H1 (cell line): ENCODE measurements at places on chromosomes 12 and 14.
A peak's percentile ranks its signal among the peaks of the same experiment; 100 is the strongest.

- no peak for DNase-seq
Measured at GRCh38 chr14:61284001-61284400, 2.9 kb upstream of the TMEM30B start.

DNA sequence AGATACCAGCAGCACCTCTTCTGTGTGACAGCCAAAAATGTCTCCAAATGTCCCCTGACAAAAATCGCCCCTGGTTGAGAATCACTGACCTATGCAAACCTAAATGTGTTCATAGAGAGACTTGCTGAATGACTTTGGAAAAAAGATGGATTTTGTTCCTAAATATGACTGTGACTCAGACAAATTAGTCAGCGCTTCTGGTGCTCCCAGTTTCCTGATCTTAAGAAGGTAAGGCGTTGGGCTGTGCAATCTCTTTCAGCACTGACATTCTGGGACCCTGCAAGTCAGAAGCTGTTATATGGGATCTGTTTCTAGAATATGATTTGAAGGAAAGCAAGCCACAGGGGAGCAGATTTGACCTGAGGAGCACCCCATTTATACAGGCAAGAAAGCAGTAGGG is 90.6 kb upstream of the PWP1 start:
- DNase-seq, result no peak

DNA sequence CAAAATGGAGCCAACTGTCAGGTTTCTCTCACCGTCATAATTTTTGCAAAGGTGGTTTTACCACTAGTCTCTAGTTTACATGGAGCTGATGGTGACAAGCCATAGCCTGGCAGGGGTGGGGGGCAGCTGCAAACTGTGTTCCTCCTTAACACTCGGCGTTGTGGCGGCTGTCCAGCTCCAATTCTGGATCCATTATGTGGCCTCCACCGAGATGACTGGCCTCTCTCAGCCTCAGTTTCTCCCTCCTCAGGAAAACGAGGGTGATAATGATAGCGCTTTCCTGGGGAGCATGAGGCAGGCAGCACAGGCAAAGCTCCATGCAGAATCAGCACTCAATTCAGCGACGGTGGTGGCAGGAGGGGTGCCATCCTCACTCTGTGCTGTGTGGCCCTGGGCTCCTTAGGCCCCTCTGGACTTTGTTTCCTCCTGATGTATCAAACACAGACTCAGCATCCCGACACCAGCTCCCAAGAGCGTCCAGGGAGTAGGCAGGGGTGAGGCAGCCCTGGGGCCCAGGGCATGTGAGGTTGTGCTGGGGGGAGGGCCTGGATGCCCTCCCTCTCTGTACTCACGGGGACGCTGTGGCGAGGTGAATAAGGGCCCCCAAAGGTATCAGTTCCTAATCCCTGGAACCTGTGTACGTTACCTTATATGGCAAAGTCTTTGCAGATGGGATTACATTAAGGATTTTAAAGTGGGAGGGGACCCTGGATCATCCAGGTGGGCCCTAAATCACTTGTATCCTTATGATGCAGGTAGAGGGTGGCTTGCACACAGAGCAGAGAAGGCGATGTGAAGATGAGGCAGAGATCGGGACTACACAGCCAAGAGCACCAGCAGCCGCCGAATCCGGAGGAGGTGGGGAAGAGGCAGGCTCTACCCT is 46.8 kb upstream of the EIF5 start:
- no peak for DNase-seq

DNA sequence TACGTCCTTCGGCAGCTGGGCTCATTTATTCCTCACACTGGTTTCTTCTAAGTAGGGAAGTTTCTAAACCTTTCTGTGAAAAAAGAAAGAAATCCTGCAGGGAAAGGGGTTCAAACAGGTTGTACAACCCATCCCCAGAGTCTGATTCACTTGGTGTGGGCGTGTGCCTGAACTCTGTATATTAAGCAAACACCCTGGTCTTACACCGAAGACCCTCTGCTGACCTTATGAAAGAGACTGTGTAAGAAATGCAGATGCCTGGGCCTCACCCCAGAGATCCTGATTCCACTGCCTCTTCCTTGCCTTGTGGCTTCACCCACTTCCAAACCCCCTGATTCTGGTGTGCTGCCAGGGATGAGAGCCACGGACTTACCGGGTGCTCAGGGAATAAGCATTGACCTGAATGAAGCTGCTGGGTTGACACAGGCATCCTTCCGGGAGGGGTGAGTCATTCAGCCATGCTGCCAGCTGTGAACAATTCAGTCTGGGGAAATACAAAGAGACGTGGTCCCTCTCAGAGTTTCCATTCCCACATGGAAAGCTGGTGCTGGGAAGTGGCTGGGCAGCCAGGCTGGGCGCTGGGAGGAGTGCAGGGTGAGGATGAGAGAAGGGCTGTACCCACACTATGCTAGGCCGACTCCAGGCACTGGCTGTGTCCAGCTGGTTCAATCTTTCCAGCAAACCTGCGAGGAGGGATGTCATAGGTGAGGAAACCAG is 26.5 kb upstream of the ACTN1 start:
- DNase-seq, result no peak

- DNase-seq, result no peak
Measured at GRCh38 chr14:34498684-34499412, 36.8 kb upstream of the SPTSSA start.

- DNase-seq, result no peak
Measured at GRCh38 chr14:90576581-90576980, 179.8 kb downstream of the CALM1 start.

DNA sequence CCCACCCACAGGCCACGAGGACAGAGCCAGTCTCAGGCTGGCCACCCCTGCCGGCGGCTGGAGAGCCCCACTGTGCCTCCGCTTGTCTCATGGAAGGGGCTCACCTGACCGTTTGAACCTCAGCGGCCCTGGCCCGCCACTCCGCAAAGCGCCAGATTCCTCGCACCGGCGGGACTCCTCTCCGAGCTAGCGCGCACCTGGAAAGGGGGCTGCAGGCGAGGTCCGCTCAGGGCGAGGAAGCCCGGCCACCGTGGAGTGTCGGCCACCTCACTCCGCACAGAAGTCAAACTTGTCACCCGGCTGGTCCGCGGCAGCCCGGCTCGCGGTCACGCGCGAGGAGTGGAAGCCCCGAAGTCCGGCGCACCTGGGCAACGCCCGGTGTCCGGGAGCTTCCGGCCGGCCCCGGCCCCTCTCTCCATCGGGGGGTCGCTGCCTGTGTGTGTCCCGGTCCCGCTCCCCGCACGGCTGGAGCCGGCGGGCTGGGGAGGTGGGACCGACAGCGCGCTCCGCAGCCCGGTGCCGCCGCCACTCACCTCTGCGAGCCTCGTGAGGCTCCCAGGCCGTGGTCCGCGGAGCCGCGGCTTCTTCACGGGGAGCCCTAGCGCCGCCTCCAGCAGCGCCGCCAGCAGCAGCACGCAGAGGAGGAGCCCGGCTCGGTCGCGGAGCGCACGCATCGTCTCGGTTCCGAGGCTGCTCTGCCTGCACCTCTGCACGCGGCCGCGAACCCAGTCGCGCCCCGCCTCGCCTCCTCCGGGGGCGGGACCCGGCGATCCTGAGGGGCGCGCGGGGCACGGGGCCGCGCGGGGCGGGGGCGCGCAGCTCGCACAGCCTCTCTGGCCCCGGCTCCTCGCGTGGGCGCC is at the start of gene ISM2:
Gene ISM2, minus strand, starts transcription at position 697 of the 860 bp plus-strand sequence. Its CDS starts 23 bp downstream, at position 674.
- DNase-seq, result no peak

GRCh38 chr14:28773861-28774691 is 7.5 kb downstream of the FOXG1 start:
- peak; percentile 90 for DNase-seq

DNA sequence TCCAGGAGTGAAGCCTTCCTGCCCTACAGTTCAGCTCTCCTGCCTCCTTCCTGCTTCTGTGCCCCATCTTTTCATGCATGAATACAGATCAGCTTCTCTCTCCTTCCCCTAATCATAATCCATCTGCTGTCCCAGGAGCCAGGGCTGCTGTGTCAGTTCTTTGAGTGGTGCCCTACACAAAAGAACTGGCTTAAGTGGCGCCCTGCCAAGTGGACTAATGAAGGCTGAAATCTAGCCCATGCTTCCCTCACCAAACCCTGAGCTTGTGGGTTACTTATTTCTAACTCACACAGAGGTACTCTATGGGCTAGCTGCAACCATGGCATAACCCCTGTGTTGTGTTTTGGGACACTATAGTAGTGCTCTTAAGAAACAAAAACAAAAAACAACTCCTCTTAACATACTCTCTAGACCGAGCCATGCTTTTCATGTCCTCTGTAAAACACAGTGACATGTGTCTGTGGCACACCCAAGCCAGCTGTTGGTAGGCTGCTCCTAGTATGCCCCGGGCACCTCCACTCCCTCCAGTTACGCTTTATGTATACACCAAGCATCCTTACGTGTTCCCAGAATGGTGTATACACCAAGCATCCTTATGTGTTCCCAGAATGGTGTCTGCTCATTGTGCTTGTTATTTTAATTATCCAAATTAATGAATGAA is 19.3 kb upstream of the ETV6 start:
- peak; percentile 34 for DNase-seq

GRCh38 chr14:74083784-74084276 is 423 bp downstream of the ALDH6A1 start:
- DNase-seq, result no peak

GRCh38 chr14:103329401-103330347 is 4.4 kb upstream of the EIF5 start:
- DNase-seq, result no peak

- no peak for DNase-seq
Measured at GRCh38 chr14:105844047-105844630, 317.8 kb downstream of the TMEM121 start.

GRCh38 chr14:102999227-102999895 is 58.0 kb downstream of the CDC42BPB start:
- DNase-seq, result no peak
